ENCODE measurements at places on chromosomes 4 and X. TPM values are rescaled to one million over a fixed set of nuclear protein-coding genes. Genes with fewer than 3 reads are reported as not detected.

GRCh38 chrX:134782796-134783195 lies 124.5 kb upstream of the PLAC1 start:
- no peak overlapping the region for H3K27ac ChIP-seq
- no peaks in the 10 kb centered on the region for H3K36me3 ChIP-seq
- DNase-seq: no peak

GRCh38 chrX:38694394-38694793 lies 106.9 kb upstream of the MID1IP1 start:
- no peak for DNase-seq
- no peaks in the 10 kb centered on the region for H3K36me3 ChIP-seq
- H3K4me1 ChIP-seq: no peaks in the 10 kb centered on the region

DNA sequence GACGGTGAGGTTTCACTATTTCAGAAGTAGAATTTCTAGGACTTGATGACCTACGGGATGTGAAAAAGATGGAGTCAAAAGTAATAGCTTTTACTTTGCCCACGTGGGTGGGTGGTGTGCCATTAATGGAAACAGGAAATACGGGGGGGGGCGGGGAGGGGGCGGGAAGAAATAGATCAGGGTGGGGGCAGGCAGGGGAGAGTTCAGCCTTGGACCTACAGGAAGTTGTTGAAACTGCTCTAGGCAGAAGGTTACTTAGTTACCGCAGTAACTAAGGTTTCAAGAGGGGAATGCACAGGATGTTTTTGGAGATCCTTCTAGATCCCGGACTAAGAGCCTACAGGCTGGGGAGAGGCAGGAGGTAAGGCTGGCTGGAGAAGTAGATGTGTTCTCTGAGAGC lies 3.6 kb upstream of the FHL1 start:
- no peak for DNase-seq
- no peak overlapping the region for H3K4me3 ChIP-seq
- H3K27me3 ChIP-seq: no peaks in the 10 kb centered on the region
- H3K36me3 ChIP-seq: no peaks in the 10 kb centered on the region

GRCh38 chr4:56240554-56241174 lies 146.6 kb downstream of the AASDH start:
- DNase-seq: no peak
- H3K4me1 ChIP-seq: no peaks in the 10 kb centered on the region
- H3K4me3 ChIP-seq: no peak overlapping the region

DNA sequence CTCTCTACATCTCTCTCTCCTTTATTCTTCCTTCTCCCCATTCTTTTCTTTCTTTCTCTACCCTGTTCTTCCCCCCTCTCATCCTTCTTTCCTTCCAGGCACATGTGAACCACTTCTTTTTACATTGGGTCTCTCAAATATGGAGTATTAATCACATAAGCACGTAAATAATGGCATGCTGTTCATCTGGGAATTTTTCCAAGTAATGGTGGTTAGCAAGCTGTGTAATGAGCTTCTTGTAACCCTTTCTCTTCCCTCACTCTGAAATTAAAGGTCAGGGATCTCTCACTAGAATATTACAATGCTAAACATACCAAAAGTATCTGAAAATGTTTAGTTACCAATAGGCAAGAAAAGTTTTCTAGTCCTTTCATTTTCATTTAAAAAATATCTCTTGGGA lies 239.9 kb upstream of the TEX13A start:
- H3K27ac ChIP-seq: no peak overlapping the region
- H3K4me1 ChIP-seq: no peaks in the 10 kb centered on the region
- H3K27me3 ChIP-seq: no peaks in the 10 kb centered on the region
- H3K36me3 ChIP-seq: no peaks in the 10 kb centered on the region
- H3K4me3 ChIP-seq: no peak overlapping the region
- no peak for DNase-seq

- DNase-seq: no peak
- H3K4me3 ChIP-seq: no peak overlapping the region
- no peak overlapping the region for H3K27ac ChIP-seq
- H3K4me1 ChIP-seq: peaks cover 16% of the 10 kb centered on the region
- no peaks in the 10 kb centered on the region for H3K27me3 ChIP-seq
- H3K36me3 ChIP-seq: no peaks in the 10 kb centered on the region
Observed at GRCh38 chr4:123564758-123565346, 168.3 kb downstream of the SPRY1 start.

- H3K27me3 ChIP-seq: no peaks in the 10 kb centered on the region
- no peaks in the 10 kb centered on the region for H3K36me3 ChIP-seq
- DNase-seq: no peak
- H3K27ac ChIP-seq: no peak overlapping the region
Observed at GRCh38 chrX:30597216-30598012, 19.8 kb upstream of the TASL start.

LIAS gene
- total RNA-seq: 4.7 TPM

Measured in thoracic aorta (tissue), 2 donors.